Neural progenitor cell (in vitro differentiated cells): ENCODE measurements at places on chromosomes 1 and 21.

- no peak for DNase-seq
Observed at GRCh38 chr1:3405974-3406867, 48.2 kb upstream of the ARHGEF16 start.

DNA sequence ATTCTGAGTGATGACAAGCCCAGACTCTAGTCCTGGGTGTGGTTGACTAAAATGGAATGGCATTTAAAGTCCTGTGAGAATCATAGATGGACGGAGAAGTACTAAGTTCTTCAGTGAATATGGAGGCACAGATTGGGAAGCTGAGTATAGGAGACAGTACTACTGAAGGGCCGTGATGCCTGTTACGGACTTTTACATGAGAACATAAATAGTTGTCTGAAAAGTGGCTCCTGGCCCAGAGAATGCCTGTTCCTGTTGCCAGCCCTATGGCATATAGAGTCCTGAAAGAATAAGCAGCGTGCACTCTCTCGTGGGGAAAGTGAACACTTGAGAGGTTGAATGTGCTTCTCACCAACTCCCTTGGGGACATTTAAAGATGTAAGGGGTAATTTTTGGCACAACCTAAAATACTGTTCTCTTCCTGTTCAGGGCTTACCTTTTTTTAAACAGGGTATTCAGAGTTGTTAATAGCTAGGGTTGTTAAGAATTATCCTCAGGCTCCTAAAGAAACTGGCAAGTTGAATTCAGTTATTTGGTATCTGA, 20.4 kb downstream of the CCT8 start:
- no peak for DNase-seq

- DNase-seq = no peak
Observed at GRCh38 chr1:28247612-28248272, 11.6 kb upstream of the SESN2 start.

DNA sequence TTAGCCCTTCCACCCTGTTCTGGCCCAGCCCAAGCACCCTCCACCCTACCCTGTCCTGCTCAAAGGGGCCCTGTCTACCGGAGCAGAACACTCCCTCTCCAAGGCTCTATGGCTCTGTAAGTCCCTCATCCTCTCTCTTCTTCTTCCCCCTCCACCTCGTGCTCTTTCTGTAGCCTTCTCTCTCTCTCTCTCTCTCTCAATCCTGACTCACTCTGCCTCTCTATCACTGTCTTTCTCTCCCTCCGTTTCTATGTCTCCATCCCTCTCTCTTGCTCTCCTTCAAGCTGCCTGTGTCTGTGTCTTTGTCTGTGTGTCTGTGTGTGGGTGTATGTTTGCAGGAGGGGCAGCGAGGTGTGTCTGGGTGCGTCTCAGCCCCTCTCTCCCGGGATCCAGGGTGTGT, 1.3 kb upstream of the ZNF678 start:
- no peak for DNase-seq

DNA sequence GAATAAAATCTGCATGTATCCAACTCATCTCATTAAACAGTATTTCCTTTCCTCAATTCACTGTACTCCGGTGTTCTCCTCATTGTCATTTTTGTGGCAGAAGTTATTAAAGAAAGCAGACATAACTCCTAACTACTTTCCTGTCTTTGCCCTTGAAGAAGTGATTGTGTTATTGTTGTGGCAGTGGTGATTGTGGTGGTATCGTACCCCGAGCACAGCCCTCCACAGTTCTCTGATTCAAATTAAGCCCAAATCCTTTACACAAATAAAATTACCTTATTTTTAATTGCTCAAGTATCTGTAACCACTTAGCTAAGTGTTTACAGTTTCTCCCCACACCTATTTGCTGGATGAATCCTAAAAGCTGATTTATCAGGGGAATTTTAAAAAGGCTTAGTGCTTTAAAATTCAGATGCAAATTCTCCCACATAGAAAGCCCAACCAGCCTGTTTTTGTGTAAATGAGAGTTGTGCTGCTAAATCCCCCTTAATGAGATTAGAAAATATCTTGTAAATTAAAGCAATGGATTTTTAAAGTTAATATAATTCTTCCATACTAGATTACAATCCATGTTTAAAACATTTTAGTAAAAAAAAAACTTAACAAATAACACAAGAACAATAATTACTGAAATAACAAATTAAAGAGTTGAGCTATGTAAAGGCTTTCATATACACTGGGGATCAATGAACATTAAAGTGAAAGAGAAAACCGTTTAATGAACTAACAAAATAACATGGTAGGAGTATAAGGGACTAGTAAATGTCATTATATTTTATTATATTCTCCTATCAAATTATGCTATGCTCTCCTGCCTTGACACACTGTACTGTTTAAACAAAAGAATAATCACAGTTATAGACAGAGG, 259.0 kb downstream of the NEGR1 start:
- DNase-seq = no peak

- DNase-seq = no peak
Observed at GRCh38 chr1:183898001-183898396, 93.1 kb downstream of the RGL1 start.

DNA sequence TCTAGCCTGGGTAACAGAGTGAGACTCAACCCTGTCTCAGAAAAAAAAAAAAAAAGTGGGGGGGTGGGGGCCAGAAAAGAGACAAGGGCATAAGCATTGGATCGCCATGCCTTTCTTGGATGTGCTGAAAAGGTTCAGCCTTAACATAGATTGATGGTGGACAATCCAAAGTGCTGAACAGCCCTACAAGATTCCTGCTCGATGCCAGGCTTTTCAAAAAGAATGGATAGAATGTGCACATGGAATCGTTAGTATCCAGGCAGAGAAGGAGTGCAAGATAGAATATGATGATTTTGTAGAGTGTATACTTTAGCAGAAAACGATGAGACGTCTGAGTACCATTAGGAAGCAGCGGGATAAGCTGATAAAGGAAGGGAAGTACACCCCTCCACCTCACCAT, 10.9 kb upstream of the COA7 start:
- DNase-seq = no peak

GRCh38 chr1:54010415-54011117, 7.4 kb downstream of the LDLRAD1 start:
- no peak for DNase-seq

- no peak for DNase-seq
Observed at GRCh38 chr1:229371624-229372023, 28.8 kb upstream of the CCSAP start.

DNA sequence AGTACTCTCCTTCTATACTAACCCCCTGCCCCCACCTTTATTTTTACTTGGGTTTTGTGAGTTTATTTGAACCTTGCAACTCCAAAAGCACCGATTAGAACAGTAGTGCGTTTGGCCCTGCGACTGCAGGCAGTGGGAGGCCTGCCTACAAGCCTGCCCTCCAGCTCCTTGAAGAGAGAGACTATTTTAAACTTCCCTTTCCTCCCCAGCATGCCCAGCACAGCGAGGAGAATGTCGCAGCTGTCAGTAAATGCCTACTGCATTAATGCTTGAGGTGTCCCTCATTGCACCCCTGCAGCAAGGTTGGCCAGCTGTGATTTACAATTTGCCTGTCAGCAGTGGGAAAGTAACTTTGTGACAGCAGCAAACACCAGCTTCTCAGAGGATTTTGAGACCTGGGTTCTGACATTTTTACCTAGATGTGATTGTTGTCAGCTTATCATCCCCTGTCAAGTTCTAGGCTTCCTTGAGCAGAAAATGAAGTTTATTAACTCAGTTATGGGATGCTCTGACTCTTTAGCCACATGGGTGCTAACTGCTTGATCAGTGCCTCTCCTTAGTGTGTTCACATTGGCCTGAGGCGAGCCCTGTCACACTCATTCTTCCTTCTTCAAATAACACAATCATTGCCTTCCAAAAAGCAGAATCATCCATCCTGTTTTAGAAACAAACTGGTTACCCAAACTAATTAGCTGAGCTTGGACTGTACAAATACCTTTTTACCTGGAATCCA, 170.6 kb downstream of the PDE4B start:
- DNase-seq = no peak

- no peak for DNase-seq
Observed at GRCh38 chr1:29290414-29290985, 54.2 kb downstream of the PTPRU start.

GRCh38 chr1:230706887-230707731, 6.8 kb downstream of the AGT start:
- DNase-seq = no peak

- no peak for DNase-seq
Observed at GRCh38 chr1:80392529-80392928, 1386.0 kb upstream of the ADGRL4 start.

- DNase-seq = peak; percentile 48
Observed at GRCh38 chr1:169809370-169810095, 14.8 kb upstream of the METTL18 start.

- DNase-seq = peak; percentile 43
Observed at GRCh38 chr1:109478806-109479205, 4.9 kb upstream of the ATXN7L2 start.

- DNase-seq = no peak
Observed at GRCh38 chr21:39350094-39351005, 1.5 kb upstream of the HMGN1 start.

DNA sequence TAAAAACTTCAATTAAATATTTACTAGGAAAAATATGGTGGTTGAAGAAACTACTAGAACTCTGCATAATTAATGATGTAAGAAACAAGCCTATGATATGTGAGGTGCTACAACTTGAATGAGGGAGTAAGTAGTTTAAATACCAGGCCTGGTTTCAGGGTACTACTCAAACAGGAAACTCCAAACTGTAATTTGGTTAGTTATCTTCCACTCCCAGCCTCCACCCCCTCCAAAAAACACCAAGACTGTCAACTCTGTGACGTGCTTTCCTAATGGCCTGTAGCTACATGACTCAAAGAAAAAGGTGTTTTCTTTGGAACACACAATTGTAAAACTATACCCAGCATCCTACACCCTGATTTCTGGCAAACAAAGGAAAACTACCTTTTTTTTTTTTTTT, 55.9 kb upstream of the RCC1 start:
- no peak for DNase-seq

GRCh38 chr1:41474490-41475271, 9.8 kb downstream of the EDN2 start:
- peak; percentile 72 for DNase-seq
